ENCODE measurements at places on chromosomes 11 and 22.

DNA sequence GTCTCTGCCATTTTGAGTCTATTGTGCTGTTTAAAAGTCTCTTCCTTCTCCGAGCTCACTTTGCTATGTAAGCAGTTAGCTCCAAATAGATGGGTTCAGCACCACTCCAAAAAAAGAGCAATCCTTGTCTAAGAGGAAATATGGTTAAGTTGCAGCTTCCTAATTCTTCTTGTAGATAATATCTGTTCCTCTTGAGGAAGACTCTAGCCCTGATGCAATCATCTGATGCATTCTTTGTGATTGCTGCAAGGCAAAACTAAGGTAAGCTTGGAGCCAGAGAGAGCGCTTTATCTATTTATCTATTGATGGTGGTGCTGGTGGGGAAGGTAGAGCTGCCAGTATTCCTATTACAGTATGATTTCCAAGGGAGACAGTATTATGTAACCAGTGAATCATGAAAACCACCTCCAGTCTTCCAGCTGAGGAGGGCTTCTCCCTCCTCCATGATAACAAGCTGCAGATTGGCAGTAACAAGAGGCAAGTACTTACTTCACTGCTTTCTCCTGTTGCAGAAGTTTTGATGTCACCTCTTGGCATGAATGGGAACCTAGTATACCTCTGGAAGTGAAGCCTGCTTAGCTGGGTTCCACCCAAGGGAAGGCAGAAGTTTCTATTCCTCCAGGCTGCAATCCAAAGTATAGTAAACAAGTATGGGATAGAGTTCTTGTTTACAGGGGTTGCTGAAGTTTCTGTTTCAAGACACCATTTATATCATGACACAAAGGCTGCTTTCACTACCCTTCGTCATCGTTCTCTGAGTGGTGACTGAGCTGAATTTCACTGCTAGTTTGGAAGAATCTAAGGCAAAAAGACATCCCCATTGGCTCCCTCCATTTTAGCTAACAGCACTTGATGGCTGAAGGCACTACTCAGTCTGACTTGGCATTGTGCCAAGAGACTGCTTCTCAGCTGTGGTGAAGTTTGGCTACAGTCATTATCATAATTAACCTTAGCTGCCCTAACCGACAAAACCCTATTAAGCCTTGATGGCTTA is 49.7 kb downstream of the FDX1 start:
- DNase-seq, result peak; percentile 43

- no peak for DNase-seq
These were observed 26.6 kb upstream of the MYEOV start for GRCh38 chr11:69267395-69267805.

DNA sequence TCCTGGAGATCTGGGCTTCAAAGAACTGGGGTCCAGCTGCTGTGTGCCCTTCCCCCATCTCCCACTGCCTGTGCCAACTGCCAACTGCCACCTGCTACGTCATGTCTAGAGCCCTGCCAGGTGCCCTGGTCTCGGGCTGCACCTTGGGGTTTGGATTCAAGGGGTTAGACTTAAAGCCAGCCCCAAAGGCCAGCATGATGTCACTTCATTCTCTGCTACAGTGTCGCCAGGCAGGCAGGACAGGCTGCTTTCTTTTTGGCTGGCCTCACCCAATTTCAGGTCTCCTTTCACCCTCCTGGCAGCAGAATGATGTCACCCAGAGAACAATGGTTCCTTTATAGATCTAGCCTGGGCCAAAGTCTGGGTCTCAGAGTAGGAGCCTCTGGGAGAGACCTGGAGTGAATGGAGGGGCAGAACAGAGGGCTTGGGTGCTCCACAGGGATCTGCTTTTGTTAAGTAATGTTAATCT is 79.5 kb upstream of the CRYBB3 start:
- no peak for DNase-seq

DNA sequence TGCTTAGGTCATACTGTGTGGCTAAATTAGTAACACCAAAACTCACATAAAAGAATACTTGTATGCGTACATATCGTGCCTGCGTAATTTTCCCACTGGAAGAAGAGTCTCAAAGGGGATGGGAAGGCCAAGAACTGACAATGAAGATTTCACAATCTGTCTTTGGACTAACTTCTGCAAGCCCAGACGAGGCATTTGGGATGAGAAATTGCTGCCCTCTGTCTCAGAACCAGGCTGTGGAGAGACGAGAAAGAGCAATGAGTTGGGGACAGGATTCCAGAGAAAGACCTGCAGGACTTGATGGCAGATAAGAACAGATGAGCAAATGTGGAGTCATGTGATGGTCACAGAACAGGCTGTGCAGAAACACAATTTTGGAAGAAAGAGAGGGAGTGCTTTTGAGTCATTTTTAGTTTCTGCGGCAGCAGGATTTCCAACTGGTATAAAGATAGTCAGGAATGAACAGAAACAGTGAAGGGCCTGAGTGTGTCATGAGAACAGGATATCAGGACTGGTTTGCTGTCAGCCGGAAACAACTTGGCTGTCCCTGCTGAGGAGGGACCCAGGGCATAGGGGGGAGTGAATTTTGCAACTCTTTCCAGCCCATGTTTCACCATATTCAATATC is 82.7 kb upstream of the CTSC start:
- DNase-seq, result no peak

- no peak for DNase-seq
These were observed 1.8 kb upstream of the IL18BP start for GRCh38 chr11:71996946-71997345.

DNA sequence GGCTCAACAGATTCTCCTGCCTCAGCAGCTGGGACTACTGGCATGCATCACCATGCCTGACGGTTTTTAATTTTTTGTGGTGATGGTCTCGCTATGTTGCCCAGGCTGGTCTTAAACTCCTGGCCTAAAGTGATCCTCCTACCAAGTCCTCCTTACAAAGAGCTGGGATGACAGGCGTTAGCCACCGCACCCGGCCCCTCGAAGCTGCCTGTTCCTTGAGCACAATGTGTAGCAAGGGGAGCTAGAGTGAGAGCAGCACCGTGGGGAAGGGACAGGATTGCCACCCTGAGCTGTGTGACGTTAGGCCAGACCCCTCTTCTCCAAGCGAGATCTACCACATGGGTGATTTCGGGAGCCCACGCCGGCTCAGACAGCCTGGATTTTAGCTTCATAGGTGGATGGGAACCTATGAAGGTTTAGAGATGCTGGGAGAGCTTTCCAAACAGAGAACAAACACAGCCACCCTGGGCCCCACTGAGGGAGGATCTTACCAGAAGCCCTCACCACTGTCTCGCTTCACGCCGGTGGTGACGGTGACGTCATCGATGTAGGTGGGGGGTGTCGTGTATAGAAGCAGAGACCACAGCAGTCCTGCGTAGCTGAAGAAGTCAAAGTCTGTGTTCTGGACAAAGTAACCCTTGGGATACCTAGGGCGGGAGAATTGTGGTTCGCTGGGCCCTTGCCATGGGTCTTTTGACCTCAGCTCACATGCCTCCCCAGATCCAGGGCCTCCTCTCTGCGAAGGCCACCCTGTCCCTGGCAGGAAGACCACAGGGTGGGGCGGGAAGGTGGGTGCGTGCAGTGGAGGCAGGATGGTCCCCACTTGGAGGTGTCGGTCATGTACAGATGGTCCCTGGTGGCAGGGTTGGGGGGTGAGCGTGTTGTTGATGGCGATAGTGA is 23.1 kb downstream of the RGL4 start:
- no peak for DNase-seq

DNA sequence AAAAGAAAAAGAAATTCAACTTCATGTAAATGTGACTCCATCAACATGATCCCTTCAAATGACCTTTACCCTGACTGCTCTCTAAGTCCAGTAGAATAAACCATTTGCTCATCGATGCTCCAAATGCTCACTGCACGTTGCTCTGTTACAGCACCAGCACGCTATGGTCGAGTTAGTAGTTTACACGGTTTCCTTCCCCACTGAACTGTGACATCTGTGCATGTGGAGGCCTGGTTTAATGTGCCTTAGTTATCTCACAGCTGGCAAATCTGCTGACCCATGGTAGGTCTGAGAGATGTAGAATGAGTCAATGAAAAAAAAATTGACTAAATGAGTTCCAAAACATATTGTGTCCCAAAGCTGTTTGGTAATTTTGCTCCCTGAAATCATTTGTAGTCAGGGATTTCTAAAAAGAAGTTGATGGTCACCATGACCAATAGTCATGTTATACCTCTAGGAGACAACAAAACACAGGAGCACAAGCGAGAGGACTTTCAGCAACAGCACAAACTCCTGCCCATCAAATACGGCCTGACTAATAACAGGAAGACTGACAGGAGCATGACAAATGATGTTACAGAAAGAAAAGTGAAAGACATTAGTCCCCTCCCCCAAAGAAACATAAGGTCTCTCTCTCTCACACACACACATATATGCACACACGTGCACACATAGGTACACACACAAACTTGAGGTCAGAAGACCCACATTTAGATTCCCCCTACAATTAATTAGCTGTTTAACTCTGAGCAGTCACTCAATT is 624.5 kb downstream of the OPCML start:
- no peak for DNase-seq

All from nucleus accumbens (tissue), 56 donors.